NCI-H1417 treated with DMSO at 0.1 percent for 48 hours (cell line): ENCODE measurements at places on chromosomes 7 and 10.

DNA sequence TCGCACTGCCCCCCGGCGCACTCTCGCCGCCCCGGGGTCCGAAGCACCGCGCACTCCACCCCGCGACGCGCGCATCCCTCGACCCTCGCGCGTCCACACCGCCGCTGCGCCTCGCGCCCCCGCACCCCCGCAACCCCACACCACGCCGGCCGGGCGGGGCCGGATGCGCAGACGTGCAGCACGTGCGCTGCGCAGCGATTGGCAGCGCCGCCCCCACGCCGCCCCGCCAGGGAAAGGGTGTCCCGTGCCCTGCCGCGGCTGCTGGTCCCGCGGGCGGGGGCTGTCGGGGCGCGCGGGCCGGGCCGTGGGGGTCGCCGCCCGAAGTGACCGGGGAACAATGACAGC lies 53.7 kb upstream of the KDM7A start:
- no peak for DNase-seq

DNA sequence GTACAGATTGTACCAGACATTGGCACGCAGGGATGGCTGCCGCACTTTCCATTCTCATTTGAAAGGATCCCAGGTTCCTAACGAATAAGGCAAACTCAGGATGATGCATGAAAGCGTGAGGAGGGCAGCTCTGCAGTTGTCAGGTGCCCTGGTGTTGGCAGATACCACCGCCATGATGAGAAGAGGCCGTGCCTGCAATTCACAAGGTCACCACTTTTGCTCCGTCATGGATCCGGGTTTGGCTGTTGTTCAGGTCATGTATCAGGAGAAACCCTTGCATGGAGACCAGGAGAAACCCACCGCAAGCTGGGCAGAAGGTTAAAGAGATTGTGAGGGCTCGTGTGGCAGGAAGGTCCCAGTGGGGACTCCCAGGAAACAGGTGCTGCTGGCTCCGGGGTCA lies 233.2 kb downstream of the KLF6 start:
- no peak for DNase-seq

GRCh38 chr10:70492786-70493659 lies 14.5 kb downstream of the PALD1 start:
- no peak for DNase-seq

GRCh38 chr10:68606918-68607317 lies 46.8 kb downstream of the TET1 start:
- DNase-seq: no peak

DNA sequence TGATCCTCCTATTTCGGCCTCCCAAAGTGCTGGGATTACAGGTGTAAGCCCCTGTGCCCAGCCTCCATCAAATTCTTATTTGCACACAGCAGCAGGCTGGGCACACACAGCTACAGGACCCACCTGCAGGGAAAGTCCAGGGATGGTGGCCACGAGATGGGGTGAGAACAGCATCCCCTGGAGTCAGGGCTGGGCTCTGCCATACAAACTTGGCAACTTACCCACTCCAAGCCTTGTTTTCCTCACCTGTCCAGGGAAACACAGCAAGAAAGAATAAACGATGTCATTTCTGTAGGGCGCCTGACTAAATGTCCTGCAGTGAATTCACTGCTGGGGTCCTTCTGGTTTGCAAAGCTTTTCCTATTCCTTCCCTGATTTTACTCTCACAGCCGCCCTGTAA lies 5.5 kb downstream of the MYH16 start:
- DNase-seq: no peak

DNA sequence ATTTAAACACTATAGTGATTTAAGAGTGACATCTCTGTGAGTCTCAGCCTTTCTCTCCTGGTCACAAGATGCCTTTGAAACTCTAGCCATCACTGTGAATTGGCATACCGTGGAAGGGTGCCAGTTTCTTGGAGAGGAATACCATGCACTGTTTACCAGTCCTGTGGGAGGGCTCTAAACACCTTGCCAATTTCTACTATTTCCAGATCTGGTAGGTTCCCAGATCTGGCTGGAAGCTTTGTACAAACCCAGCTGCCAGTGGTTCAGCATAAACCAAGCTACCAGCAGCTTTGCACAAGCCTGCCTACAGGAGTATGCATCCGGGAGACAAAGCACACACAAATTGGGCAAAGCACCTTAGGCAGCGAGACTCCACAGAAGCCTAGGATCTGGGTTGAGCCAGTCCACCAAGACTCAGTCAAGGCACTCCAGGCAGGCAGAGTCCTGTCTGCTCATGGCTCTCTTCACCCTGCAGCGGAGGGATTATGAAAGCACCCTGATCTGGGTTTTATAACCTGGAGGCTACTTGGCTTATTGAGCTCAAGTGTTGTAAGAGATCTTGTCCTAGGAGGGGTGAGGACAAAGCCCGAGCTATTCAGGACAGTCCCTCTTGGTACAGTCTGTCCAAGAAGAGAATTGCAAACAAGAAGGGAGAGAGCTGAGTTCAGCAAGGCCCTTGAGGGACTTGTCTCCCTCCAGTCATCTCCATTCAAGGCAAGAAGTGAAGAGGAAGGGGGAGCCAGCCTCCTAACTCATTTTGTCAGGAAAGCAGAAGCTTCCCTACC lies 23.6 kb downstream of the MCM10 start:
- DNase-seq: no peak

GRCh38 chr10:71239946-71240795 lies 27.8 kb downstream of the UNC5B start:
- DNase-seq: no peak

DNA sequence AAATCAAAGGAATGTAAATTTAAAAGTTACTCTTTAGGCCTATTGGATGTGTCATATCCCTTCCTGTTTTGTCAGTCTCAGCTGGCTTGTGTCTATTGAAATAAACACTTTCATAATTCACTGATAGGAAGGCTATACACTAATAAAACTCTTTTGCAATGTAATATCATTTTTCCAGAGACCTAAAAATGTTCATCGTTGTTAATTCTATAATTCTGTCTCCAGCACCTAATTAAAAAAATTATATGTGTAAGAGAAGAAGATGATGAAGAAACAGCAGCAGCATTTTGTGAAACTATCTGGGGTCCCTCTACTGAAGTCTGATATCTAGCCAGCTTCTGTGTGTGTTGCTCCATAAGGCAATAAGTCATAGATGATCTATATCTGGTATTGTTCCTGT lies 602.7 kb downstream of the ETV1 start:
- no peak for DNase-seq

GRCh38 chr10:86178401-86179152 lies 188.0 kb downstream of the GRID1 start:
- no peak for DNase-seq

DNA sequence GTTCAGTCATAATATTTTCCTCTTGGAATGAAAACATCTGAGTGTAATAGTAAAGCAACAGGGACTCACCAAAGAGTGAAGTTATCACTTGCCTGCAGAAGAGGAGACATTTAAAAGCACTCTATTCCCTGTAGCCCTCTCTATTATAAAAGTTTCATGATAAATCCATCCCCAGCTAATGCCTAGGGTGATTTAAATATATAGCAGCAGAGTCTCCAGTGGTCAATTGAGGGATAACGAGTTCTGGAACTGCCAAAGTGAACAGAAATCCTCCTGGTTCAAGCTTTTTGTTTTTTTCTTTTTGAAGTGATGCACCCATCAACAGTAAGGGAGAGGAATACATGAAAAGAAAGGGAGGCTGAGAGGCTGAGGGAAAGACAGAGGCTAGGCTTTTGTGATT lies 87.3 kb downstream of the EVX1 start:
- no peak for DNase-seq

GRCh38 chr10:52308251-52309031 lies 5.6 kb upstream of the DKK1 start:
- DNase-seq: peak; percentile 17

DNA sequence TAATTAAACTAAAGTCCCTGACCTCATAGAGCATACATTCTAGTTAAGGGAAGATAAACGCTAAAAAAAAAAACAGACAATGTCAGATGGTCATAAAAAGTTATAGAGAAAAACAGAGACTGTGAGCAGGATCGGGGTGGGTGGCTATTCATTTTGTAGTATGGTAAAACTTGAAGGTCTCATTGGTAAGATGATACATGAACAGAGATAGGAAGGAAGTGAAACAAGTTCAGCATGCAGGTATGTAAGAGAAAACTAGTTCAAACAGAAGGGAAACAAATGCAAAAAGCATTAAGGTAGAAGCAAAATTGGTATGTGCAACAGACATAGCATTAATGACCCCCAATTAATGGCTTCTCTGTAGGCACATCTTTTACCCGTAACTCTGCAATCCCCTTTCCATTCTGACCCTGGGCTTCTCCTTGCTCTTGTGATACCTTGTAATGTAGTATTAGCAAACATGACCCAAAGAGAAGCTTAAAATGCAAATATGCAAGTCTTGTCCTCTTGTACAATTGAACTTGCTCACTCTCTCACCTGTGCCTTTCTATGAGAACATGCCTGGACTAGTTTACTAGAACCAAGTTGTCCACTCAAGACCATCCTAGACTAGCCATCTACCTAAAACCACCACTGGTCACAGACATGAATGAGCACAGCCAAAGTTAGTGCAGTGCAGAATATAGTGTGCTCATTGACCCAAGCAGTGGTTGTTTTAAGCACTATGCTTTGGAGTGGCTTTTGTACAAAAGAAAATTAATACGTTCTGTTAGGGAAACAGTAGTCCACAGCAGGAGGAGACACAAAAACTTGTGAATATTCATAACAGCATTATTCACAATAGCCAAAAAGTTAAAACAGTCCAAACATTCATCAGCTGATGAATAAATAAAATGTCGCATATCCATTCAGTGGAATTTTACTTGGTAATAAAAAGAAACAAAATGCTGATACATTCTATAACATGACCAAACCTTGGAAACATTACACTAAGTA lies 57.0 kb downstream of the BRAF start:
- DNase-seq: no peak

DNA sequence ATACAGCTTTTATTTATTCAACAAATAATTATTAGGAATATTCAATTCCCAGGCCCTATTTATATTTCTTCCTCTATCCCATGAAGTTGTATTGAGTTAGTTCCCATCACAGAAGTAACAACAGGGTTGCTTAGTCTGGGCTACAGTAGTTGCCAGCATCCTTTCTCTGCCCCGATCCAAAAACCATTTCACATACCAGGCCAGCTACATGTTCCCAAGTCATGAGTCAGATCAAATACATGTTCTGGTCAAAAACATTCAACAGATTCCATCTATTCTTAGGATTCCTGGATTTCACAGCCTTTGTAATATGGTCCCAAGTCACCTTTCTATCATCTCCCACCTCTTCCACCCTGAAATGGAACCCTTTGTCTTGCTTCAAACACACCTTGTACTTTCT lies 91.6 kb downstream of the RAB11FIP2 start:
- no peak for DNase-seq

- DNase-seq: no peak
These were observed 29.3 kb upstream of the PCBD1 start for GRCh38 chr10:70917635-70918034.

GRCh38 chr7:71343039-71343438 lies 211.1 kb downstream of the GALNT17 start:
- no peak for DNase-seq

DNA sequence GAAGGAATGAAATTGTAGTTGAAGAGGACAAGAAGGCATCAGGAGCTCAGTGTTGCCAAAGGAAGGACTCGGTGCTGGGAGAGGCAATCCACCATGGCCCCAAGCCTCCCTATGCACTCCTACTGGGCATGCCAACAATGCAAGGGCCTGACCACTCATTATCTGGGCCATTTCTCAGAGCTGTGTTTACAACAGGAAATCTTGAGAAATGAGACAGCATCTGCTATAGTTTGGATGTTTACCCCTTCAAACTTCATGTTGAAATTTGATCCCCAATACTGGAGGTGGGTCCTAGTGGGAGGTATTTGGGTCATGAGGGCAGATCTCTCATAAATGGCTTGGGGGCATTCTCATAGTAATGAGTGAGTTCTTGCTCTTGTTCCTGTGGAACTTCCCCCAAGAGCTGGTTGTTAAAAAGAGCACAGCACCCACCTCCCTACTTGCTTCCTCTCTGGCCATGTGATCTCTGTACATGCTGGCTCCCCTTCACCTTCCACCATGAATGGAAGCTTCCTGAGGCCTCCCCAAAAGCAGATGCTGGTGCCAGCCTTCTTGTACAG lies 50.8 kb upstream of the AOAH start:
- DNase-seq: no peak

- DNase-seq: no peak
These were observed 765.8 kb downstream of the KCNMA1 start for GRCh38 chr10:76871697-76872295.

DNA sequence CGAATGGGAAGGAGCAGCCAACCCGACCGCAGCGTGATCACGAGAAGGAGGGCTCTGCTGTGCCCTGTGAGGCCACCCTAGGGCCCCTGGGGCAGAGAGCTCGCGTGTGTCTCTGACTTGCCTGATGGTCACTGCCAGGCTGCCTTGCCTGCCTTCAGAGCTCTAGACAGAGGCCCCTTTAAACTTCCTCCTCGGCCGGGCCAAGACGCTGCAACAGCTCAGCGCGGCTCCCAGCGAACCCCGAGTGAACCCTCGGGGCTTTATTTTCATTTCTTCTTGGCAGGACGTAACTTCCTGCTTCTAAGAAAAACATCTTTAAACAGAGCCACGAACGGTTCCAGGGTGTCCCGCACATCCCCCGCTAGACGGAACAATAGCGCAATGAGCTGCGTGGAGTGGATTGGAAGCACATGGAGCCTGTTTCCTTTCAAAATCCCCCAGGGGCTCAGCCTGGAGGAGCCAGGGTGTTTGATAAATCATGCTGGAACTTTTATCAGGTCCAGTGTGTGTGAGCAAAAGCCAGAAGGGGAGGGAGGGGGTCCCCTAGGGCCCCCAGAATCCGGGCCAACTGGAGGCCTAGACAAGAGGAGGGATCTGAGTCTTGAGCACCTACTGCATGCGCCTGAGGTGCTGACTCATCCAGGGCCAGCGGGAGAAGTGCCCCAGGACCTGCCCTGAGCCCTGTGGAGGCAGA lies 134.1 kb upstream of the GDF10 start:
- no peak for DNase-seq

GRCh38 chr10:11425676-11426075 lies 185.8 kb downstream of the USP6NL start:
- DNase-seq: no peak

- DNase-seq: no peak
These were observed 87.9 kb upstream of the PLXDC2 start for GRCh38 chr10:19728376-19728775.

DNA sequence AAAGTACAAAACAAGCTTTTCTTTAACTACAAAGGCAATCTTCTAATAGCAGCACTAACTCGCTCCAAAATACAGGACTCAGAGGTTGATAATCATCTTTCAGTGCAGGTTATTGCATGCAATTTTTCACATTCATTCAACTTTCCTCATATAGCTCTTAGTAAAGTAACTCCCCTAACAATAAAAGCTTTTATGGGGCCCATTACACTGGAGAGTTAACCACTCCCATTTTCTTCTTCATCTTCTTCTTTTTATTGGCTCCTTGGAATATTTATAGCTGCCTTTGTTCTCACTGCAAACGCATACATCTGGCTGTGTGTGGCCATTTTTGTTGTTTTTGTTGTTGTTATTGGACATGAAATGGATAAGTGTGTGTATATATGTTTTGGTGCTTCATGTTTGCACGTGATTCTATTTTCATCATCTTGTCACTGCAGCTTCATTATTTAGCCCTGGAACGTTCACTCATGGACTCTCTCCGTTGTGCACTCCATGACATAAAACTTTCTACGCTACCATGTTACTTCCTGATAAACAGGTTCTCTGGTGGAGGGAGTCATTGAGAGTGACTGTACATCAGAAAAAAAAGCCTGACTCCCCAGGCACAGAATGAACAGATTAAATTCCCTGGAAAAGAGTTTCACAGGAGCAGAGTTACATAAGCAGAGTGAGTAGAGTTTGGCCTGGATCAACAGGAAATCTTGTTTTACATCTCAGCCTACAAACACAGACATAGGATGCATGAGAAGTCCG lies 236.4 kb upstream of the SP4 start:
- DNase-seq: no peak
